Stimulated activated CD8-positive, alpha-beta memory T cell treated with anti-CD3 and anti-CD28 coated beads, Interleukin-4, amount 100 ng/mL, for 24 hours (primary cell): ENCODE measurements at places on chromosomes 7 and 10.

DNA sequence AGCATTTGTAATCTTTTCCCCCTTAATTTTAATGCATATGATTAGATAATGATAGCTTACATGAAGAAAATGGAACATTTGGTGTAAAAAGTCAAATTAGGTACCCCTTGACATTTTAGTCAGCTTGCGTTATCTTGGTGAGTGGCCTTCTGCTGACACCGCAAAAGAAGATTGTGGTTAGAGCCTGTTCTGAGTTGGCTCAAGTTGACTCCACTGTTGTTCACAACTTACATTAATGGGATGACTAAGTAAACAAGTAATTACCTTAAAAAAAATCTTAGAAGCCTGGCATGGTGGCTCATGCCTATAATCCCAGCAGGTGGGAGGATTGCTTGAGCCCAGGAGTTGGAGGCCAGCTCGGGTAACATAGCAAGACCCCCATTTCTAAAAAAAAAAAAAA lies 24.2 kb downstream of the TRRAP start:
- no peak for DNase-seq

DNA sequence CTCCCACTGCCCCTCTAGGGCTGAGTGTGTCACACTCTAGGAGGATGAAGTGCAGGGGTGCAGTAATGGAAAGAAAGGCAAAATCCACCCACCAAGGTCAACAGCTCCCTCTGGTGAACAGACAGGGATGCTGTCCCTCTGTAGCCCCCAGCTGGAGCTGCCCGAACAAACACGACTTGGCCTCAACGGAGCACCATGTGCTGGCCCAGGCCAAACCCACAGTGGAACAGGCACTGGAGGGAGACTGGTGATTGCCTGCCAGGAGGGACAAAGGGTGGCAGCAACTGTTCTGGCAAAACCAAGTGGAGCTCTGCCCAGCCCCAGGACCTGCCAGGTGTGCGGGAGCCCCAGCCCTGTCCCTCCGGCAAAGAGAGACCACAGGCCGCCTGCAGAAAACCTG lies 20.7 kb downstream of the PDIA4 start:
- DNase-seq: no peak

GRCh38 chr7:108456845-108457540 lies 757 bp upstream of the NRCAM start:
- DNase-seq: no peak

GRCh38 chr7:124310934-124311390 lies 278.1 kb upstream of the TMEM229A start:
- no peak for DNase-seq

- DNase-seq: no peak
Measured at GRCh38 chr10:50432211-50433009, 181.1 kb upstream of the ASAH2 start.
